ENCODE measurements at places on chromosomes 3 and 15.

DNA sequence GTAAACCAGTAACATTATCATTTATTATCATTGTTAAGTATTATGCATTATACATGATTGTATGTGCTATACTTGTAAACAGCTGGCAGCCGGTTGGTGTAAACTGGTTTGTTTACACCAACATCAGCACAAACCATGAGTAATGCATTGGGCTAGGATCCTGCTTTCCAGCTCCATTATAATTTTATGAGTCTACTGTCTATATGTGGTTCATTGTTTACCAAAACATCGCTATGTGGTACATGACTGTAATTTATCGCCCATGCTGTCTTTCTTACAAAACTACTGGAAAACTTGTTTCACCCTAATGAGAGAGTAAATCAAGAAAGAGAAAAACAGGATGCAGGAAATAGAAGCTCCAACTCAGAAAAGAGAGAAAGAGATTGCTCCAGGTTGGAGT is 224.8 kb upstream of the CBLB start:
- no peak for DNase-seq

GRCh38 chr3:168671091-168671490 is 575.4 kb upstream of the GOLIM4 start:
- DNase-seq, result no peak

- DNase-seq, result peak; percentile 17
Measured at GRCh38 chr3:38738630-38739395, 77.2 kb downstream of the SCN10A start.

DNA sequence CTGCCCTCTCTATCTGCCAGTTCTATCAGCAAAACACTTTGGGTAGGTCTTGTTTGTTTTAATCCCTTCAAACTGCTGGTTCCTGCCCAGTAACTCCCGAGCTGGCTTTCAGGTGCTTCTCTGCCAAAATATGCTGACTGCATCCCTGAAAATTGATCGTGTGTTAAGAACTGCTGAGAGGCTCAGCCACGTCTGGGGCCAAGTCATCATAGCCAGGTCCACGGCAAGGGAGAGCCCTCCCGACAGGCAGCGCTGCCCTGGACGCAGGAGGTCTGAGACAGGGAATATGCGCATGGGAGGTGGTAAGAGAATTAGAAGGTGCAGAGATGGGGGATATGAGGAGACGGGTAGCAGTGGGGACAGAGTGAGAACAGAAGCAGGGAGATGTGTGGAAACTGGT is 179.7 kb upstream of the TOPAZ1 start:
- no peak for DNase-seq

DNA sequence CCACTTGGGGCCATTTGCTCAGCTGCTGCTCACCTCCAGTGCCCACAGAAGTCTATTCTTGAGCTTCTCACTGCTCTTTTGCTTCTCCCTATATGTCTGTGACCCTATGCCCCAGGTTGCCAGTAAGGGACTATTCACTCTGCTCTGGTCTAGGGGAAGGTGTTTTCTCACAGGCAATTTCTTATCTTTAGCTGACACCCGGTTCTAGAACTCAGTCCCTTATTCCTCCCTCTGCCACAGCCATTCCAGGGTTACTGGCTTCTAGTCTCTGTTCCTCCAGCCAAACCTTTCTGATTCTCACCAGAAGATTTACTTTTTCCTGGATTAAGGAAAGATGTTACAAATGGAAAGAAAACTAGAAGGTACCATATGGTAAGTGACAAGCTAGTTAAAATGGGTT is 574.0 kb downstream of the NTRK3 start:
- no peak for DNase-seq

DNA sequence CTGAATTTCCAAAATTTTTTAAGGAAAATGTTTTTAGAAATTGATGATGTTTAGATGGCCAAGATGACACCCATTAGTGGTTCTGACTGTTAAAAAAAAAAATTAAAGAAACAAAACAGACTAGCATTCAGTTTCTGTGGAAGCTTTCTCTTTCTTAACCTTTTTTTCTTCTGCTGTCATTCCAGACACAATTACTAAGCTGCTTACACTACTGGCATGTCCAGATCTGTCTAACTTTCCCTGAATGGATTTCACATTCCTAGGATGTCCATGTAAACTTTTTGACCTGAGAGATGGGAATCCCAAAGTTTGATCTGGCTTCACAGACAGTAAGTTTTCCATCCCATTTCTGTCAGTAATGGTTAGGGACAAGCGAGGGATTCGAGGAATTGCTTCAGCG is 10.3 kb upstream of the MTMR10 start:
- no peak for DNase-seq

GRCh38 chr3:39000008-39000450 is 51.7 kb downstream of the SCN11A start:
- DNase-seq, result peak; percentile 53

GRCh38 chr15:69479971-69480370 is 27.4 kb downstream of the RPLP1 start:
- no peak for DNase-seq

DNA sequence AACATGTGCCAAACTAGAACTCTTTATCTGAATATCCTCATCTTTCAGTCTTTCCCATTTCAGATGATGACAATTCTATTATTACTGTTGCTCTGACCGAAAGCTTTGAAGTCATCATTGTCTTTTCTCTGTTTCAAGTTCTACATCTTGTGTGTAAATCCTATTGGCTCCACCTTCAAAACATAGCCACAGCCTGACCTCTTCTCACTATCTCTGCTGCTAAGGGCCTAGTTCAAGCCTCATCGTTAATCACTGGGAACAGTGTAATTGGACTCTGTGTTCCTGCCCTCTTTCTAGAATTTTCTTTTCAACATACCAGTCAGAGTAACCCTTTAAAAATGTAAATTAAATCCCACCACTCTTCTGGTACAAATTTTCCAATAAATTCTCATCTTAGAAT is 105.1 kb downstream of the OXSM start:
- no peak for DNase-seq

DNA sequence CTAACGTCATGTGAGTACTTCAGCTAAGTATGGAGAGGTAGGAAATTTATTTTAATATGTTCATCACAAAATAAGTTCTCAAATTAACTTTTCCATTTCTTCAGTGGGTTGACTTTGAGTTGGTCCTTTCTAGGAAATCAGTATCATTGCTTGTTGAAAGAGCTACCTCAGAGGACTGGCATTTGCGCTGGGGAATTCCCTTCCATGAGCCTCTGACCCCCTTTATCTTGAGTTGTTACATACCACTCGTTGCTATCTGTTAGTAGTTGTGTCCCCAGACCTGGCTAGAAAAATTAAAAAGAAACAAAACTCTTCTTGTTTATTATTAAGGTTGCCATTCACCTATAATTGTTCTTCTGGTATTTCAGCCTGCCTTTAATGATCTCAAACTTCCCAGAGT is 96.8 kb upstream of the ROBO2 start:
- DNase-seq, result no peak

DNA sequence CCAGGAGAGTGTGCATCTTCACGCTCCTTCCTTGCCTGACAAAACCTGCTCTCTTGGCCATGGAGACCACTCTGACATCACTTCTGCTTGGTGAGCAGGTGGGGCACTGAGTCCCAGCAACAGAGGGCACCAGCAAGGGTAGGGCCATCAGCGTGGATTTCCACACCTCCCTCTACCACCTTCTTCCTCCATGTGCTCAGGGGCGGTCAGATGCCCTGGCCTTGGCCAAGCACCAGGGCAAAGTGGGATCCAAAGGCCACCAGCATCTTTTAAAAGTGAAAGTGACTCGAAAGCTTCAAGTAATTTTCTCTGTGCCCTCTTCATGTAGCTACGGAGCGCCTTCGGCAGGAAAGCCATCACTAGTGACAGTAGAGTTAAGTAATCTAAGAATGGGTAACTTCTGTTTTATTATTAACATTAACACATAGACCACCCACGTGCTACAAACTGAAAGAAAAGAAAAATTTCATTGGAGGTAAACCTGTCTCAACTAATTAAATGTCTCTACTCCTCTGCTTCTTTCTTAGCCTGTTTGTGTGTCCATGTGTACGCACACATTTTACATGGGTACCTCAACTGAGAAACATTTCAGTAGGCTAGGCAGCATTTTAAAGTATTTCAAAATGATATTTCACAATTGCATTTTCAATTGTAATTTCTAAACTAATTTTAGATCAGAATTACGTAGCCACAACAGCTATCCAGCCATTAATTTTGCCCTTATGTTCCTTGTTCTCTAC is 57.9 kb downstream of the CHSY1 start:
- no peak for DNase-seq

DNA sequence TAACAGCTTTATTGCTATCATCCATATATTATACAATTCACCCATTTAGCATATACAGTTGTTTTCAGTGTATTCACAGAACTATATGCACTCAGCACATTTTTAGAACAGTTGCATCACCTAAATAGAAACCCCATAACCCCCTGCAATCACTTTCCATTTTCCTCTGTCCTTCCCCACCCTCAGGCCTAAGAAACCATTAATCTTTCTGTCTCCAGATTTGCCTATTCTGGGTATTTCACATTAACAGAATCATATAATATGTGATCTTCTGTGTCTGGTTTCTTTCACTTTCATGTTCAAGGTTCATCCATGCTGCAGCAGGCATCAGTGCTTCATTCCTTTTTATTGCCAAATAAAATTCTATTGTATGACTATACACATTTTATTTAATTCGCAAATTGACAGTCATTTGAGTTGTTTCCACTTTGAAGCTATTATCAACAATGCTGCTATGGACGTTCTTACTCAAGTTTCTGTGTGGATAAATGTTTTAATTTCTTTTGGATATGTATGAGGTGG is 39.8 kb downstream of the ADAMTS17 start:
- no peak for DNase-seq

DNA sequence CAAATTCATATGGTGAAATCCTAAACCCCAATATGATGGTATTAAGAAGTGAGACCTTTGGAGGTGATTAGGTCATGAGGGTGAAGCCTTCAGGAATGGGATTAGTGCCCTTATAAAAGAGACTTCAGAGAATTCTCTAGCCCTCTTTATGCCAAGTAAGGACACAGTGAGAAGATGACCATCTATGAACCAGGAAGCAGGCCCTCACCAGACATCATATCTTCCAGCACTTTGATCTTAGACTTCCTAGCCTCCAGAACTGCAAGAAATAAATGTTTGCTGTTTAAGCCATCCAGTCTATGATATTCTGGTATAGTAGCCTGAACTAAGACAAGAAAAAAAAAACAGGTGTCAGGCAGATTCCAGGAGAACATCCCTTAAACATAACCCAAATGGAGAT is 45.9 kb upstream of the AP4E1 start:
- DNase-seq, result no peak

DNA sequence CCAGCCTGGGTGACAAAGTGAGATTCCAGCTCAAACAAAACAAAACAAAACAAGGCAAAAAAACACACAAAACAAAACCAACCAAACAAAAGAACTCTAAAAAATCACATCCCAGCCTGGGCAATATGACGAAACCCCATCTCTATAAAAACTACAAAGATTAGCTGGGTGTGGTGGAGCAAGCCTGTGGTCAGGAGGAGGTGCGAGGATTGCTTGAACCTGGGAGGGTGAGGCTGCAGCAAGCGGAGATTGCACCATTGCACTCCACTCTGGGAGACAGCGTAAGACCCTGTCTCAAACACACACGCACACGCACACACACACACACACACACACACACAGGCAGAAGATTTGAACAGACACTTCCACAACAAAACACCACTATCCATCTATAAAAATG is 99.6 kb downstream of the SHQ1 start:
- no peak for DNase-seq

GRCh38 chr15:72382146-72382545 is 6.3 kb upstream of the HEXA start:
- DNase-seq, result no peak

DNA sequence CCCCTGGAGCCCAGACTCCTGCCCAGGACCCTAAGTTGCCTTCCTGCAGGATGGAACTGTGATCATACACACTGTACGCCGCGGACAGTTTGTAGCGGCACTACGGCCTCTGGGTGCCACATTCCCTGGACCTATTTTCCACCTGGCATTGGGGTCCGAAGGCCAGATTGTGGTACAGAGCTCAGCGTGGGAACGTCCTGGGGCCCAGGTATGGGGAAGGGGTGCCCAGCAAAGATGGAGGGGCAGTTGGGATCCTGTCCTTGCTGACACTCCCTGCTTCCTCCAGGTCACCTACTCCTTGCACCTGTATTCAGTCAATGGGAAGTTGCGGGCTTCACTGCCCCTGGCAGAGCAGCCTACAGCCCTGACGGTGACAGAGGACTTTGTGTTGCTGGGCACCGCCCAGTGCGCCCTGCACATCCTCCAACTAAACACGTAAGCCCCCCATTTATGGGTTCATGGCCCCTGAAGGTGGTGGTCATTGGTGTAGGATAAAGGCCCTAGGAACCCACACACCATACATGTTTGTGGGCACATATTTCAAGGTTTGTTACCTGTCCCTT is 28.8 kb downstream of the NBEAL2 start:
- DNase-seq, result no peak

- DNase-seq, result no peak
Measured at GRCh38 chr15:101566748-101567488, 77.4 kb upstream of the PCSK6 start.

DNA sequence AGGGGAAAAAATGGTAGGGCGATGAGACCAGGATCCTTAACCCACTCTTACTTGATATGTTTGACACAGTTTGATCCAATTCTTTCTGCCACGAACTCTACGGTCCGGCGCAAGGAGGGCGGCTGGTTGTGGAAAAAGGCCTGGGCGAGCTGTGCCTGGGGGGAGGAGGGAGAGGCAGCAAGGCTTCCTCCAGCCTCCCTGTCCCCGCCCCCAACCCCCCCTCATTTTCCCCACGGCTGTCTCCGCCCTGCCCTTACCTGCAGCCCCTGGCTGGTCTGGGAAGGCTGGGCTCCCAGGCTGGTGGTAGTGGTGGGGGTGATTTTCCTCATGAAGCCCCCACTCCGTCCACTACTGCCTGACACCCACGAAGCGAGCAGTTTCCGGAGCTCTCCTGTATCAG is 8.0 kb downstream of the CDAN1 start:
- DNase-seq, result no peak

GRCh38 chr3:150790629-150791028 is 27.7 kb upstream of the SIAH2 start:
- no peak for DNase-seq

- no peak for DNase-seq
Measured at GRCh38 chr3:64111083-64111482, 87.8 kb upstream of the PSMD6 start.

- DNase-seq, result no peak
Measured at GRCh38 chr3:111694471-111694870, 99.3 kb upstream of the ZBED2 start.

GRCh38 chr3:183220828-183221227 is 32.2 kb upstream of the B3GNT5 start:
- DNase-seq, result no peak

DNA sequence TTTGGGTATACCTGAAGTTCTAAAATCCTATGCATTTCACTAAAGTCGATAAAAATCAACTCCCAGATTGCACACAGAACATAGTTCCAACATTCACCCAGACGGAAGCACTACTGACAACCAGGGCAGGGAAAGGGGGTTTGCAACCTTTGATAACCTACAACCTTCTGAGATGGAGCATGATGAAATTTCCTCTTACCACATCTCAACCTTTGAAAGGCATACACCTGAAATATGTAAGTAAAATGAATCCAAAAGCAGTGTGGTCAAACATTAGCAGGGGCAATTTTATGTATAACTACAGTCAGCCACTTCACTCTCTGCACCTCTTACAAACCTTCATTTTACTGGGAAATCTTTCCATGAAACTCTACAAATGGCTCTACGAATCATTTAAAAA is 184.1 kb downstream of the FOXP1 start:
- DNase-seq, result no peak
